Pancreas (tissue), 10 donors: ENCODE measurements at places on chromosomes 3 and 15. TPM values are rescaled to one million over a fixed set of nuclear protein-coding genes. Genes with fewer than 3 reads are reported as not detected.
A peak's percentile ranks its signal among the peaks of the same experiment; 100 is the strongest.

DNA sequence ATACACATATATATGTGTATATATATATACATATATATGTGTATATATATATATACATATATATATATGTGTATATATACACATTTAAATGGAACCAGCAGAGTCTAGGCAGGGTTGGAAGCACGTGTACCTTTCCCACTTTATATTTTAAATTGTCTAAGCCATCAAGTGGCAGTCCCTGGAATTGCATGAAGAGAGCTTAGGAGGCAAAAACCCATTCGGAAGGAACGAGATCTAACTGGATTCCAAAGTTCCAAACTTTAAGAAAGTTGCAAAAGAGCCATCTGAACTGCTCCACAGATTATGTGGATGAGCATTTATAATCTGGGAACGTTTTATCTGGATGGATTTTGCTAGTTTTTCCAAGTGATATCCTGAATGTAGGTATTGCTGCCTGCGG lies 186.5 kb downstream of the FOXP1 start:
- no peak for DNase-seq

DNA sequence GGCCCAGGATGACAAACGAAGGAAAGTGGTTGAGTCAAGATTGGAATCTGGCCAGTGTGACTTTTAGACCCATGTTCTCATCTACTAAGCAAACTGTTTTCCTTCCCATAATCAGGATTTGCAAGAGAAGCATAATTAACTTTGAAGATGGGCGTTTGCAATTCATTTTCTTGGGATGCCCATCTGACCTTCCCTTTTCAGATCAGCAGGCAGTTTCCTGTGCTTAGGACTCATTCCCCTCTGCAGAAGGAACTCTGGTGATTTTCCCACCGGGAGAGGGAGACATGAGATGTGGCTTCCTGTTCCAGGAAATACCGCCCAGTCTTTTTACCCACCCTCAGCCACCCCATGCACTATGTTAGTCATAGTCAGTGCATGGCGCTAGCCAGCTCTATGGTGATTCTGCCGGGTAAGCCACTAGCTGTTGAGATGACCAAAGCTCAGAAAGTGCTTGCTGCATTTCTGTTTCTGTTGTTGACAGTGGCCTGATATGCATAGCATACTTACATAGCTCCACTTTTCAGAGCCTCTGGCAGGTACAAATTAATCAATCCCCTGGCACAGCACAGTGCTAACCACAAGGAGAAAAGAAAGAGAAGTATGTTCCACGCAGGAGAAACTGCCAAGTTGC lies 129.4 kb downstream of the VGLL4 start:
- DNase-seq: no peak

DNA sequence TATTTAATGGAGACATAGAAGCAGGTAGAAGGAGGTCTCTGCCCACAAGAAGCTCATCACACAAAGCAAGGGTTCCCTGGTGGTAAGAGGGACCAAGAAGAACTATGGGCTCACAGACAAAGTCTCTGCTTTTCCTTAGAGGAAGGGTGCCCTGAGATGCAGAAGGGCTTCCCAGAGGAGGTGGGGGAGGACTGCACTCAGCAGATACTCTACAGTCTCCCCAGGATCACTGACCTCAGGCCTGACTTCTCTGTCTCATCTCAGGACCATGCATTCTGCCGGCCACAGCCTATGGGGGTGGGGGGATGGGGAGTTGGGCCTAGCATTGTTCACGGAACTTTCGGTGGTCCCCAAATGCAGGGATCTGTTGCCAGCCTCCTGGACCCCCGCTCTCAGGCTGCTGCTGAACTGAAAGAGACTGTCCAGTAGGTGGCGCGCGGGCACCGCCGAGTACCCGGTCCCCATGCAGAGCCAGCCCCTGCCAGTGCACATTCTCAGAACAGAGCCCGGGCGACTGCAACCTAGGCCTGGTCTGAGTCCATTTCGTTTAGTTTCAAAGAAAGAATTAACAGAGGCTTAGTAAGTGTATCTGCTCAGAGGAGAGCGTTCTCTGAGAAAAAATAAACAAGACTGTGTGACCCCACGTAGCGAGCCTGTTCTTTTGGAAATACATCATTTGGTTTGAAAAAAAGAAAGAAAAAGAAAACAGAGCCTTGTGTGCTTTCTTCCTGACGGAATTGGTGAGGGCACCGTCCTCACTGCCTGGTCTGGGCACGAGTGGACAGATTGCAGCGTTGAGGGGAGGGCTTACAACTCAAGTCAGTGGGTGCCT lies 74.1 kb downstream of the LRTM1 start:
- DNase-seq: peak; percentile 49

GRCh38 chr3:156665291-156665690 lies 9.1 kb upstream of the TIPARP start:
- no peak for DNase-seq

Gene CACNA1D
- total RNA-seq: 14.8 TPM

Gene POLQ
- under 0.01 TPM for total RNA-seq

GRCh38 chr3:183879243-183879642 lies 5.4 kb downstream of the PARL start:
- no peak for DNase-seq

DNA sequence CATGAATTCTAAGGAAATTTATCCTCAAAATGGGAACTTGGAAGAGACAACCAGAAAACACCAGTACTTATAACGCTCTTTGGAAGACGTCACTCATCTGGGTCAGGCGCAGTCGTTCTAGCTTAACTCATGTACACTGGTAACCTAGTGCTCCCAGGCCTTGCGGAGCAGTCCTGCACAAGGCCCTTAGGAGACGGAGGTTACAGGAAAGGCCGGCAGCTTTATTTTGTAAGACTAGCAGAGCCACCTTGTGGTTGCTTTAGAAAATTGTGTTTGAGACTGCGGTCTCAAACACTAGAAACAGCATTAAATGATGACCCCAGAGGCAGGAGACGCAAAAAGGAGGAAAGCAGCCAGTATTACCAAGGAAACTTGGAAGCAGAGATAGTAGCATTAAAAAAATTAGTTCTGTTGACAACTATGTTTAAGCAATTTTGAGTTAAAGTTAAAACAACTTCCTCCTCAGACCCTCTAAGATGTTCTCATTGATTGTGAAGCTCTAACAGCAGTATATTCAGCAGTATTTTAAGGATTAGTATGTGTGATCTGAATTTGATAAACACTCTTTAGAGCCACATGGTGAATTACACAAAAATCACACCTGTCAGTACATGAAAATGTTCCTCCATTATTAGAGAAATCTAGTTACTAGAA lies 141.9 kb upstream of the C2CD4B start:
- peak; percentile 74 for DNase-seq

DNA sequence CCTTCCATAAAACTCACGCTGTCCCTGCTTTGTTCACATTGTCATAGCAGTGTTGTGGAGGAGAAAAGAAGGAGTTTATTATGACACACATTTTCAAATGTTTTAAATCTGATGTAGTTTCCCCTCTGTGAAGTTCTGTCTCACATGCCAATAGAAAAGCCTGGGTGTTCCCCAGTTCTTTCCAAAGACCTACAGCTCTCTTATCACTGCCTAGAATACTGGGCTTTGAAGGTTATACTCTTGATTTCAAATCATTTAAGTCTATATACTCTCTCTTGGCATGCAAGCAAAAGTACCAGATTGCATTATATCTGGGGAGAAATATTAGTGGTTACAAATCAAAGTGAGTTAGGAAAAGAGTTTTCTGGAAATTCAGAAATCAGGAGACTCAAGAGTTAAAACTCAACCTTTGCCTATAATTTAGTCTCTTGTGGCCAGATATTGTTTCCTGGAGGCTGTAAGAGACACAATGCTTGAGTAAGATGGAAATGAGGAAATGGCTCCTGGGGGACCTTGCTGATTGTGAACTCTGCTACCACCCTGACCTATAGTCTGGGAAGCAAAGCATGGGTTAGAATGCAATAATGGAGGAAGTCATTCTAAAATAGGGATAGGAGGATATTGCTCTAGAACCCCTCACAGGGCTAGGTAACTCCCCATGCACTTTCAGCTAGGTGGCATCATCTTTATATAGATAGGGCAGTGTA lies 182.8 kb downstream of the KCNAB1 start:
- no peak for DNase-seq

Gene C3orf18
- total RNA-seq: 3.2 TPM

- no peak for DNase-seq
These were observed 13.3 kb downstream of the ITGA11 start for GRCh38 chr15:68418611-68419161.

DNA sequence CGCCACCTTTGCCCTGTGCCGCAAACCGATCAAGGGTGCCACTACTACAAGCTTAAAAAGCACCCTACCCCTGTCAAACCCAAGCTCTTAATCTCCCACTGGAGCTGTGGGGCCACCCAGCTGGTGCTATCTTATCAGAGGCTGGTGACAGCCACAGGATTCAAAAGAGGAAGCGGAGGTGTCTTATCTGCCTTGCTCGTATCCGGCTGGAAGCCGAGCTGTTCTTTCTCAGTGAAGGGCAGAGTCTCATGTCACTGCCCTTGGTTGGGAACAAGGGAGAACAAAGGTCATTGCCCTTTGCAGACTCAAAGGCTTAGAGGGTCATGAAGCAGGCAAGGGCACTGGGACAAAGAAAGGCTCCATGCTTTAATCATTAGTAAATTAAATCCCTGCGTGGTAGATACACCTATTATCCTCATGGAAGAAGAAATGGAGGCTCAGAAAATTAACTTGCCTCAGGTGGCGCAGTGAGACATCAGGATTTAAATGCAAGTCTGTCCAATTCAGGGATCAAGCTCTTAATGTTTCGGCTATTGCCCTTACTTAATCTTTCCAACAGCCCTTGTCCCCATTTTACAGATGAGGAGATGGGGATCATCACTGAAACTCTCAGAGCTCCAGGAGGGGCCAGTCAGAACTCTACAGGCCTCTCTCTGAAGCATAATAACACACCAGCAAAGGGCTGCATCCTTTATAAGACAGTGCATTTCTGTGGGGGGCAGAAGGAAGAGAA lies 360.0 kb upstream of the PROK2 start:
- no peak for DNase-seq

- no peak for DNase-seq
These were observed 70.9 kb downstream of the CHAC1 start for GRCh38 chr15:41024131-41024530.

DNA sequence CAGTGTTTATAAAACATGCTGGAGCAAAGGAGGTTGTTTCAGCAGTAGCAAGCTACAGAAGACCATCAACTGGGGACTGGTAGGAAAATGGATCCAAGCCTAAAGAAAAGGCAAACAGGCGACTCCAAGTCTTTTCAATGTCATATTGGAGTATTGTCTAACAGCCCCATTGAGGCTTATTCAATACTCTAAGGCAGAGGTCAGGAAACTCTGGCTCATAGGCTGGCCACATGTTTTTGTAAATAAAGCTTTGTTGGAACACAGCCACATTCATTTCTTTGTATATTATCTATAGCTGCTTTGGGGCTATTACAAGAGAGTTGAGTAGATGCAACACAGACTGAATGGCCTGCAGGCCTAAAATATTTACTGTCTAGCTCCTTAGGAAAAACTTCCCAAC lies 77.5 kb downstream of the RPL22L1 start:
- no peak for DNase-seq

DNA sequence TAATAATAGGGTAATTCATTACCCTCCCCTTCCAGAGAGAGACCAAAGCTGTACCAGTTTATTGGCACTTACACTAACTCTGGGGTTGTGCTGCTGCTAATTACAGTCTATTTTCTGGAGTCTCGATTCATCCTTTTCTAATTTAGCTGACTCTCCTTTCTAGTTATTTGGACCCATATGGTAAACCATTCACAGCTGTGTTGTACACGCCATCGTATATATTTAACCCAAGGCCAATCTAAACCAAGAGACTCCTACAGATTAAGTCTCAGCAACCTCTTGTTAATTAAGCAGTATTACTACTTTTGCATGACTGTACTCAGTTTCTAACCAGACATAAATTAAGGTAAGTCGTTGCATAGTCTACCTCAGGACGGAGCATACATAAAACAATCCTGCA lies 22.5 kb downstream of the ANXA2 start:
- no peak for DNase-seq

DNA sequence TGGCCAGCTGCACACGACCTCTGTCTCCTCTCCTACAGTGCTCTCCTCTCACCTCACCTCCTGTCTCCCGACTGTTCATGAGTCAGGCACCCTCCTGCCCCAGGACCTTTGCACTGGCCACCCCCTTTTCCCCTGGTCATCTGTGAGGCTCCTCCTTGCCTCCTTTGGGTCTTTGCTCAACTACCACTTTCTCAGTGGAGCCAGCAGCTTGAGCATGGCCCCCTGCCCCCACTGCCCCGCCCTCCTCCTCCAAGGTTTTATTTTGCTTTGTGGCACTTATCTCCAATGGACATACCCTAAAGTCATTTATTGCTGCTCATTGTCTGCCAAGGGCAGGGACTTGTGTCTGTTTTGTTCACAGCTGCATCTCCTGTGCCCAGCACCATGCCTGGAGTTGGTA lies 64.3 kb downstream of the MGLL start:
- DNase-seq: no peak

DNA sequence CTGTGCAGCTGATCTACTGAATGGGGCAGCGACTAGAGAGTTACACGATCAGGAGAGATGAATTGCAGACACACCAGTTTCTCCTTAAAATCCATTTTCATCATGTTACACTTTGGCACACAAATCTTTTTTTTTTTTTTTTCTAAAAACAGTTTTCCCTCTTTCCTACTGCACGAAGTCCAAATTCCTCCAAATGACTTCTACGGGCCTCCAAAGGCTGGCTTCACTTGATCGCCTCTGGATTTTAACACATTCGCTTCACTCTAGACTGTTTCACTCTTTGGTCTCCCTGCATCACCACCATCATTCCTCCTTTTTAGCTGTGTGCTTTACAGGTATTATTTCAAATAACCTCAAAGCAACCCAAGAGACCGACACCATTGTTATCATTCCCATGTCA lies 268.6 kb downstream of the RORA start:
- DNase-seq: no peak

Gene QARS1
- total RNA-seq: 126 TPM

GRCh38 chr15:31458596-31459399 lies 132.2 kb downstream of the KLF13 start:
- no peak for DNase-seq

DNA sequence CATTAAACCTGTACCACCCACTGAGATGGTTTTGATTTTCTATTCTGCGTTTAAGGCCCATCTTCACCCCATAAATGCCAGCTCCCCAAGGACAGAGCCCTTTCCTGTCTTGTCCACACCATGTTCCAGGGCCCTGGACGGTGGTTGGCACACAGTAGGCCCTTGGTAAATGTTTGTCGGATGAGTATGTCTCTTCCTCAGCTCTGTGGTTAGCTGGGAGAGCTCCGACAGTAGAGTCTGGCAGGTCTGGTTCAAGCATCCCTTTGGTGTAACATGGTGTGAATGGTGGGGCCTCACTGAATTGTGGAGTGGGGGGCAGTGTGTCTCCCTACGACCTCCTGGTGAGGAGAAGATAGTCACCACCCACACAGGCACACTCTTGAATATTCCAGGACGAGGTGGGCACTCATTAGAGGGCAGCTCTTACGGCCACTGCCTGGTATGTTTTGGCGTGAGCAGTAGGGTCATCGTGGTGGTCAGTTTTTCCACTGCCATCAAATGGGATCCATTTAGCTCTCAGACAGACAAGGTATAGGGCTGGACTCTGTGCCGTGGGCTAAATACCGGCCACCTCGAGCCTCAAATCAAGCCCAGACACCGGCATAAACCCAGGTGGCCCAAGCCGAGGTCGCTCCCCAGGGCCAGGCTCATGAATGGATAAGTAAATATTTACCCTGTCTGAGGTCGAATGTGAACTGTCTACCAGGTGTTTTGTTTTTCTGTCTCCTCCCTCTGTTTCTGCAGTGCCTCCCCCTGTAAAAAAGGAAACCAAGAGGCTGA lies 61.3 kb downstream of the SMAD3 start:
- peak; percentile 77 for DNase-seq
